CD4-positive, alpha-beta T cell (primary cell): ENCODE measurements at places on chromosomes 7 and 10. TPM values are rescaled to one million over a fixed set of nuclear protein-coding genes. Genes with fewer than 3 reads are reported as not detected.

DNA sequence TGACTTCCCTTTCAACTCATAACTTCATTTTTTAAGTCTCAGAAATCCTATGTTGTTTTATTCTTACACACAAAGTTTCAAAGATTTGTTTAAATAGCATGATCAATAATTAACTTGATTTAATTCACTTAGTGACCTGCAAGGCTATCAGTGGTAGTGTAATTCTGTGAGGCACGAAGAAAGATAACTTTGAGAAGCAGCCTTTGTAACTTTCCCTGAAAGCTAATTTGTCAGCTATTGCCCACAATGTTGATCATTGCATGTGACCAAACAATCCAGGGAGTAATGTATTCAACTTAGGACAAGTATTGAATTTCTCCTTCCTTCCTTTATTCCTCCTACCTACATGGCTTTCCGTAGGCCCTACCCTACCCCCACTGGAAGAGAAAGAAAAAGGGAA, 111.0 kb downstream of the SEMA3D start:
- no peaks in the 10 kb centered on the region for H3K36me3 ChIP-seq
- no peaks in the 10 kb centered on the region for H3K27me3 ChIP-seq
- H3K27ac ChIP-seq: no peak overlapping the region
- H3K4me3 ChIP-seq: no peak overlapping the region

GRCh38 chr7:27661811-27662489, 733 bp downstream of the HIBADH start:
- DNase-seq: peak; percentile 31
- H3K4me1 ChIP-seq: peaks cover 16% of the 10 kb centered on the region
- H3K36me3 ChIP-seq: no peaks in the 10 kb centered on the region
- peak overlapping the region; percentile 83 for H3K27ac ChIP-seq
- H3K4me3 ChIP-seq: peak overlapping the region; percentile 98

GRCh38 chr10:20986049-20986448, 88.9 kb upstream of the NEBL start:
- no peaks in the 10 kb centered on the region for H3K36me3 ChIP-seq
- no peak overlapping the region for H3K4me3 ChIP-seq
- H3K4me1 ChIP-seq: no peaks in the 10 kb centered on the region
- H3K27ac ChIP-seq: no peak overlapping the region
- no peaks in the 10 kb centered on the region for H3K27me3 ChIP-seq

CDH23 gene
- 4.6 TPM for total RNA-seq

DNA sequence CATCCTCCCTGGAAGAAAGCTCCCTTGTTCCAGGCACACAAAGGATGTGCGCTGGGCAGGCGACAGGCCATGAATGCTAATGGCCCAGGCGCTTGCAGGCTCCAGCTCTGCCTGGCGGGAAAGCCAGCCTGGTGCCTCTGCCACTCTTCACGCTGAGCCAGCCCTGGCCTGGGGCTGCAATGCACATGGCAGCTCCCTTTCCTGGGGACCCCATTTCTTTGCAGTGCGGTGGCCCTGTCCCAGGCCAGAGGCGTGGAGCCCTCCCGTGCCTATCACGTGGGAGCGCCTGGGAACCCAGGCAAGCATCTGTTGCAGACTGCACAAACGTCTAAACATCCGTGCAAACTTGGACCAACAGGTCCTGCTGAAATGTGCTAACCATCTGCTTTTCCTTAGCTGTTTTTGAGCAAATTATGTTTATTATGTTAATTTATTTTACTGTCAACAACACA, 152.1 kb upstream of the LYZL2 start:
- peaks cover 18% of the 10 kb centered on the region for H3K4me1 ChIP-seq
- H3K36me3 ChIP-seq: no peaks in the 10 kb centered on the region
- DNase-seq: no peak
- no peaks in the 10 kb centered on the region for H3K27me3 ChIP-seq

DNA sequence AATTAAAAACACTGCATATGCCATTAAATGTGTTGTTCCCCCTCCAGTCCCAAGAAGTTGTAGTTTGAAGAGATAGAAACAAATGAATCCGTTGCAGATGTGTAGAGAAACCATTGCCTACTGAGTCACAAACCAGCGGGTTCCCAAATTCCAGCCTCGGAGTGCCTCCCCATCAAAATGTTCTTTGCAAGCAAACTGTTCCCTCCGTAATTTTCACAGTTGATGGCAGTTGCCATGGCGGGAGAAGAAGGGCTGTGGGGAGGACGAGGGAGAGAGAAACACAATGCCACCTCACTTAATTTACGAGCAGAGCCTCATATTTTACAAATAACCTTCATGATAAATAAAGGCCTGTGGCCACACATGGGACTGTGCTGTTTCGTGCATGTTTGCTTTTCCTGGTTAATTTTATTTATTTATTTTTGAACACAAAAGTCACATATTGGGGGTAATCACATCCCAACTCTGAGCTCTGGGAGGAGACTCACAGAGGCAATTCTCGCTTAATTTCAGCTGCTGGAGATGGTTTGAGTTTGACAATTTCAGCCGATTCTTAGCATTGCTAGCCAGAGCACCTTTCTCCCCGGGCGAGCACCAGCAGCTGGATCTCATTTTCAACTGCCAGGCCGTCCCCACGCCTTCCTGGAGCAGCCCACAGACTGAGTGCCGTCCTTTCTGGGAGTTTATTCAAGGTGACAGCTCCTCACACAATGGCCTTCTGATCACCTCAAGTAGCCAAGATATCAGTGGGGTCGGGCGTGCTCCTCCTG, 1084.2 kb downstream of the KCNMA1 start:
- no peaks in the 10 kb centered on the region for H3K36me3 ChIP-seq
- no peaks in the 10 kb centered on the region for H3K4me1 ChIP-seq

DNA sequence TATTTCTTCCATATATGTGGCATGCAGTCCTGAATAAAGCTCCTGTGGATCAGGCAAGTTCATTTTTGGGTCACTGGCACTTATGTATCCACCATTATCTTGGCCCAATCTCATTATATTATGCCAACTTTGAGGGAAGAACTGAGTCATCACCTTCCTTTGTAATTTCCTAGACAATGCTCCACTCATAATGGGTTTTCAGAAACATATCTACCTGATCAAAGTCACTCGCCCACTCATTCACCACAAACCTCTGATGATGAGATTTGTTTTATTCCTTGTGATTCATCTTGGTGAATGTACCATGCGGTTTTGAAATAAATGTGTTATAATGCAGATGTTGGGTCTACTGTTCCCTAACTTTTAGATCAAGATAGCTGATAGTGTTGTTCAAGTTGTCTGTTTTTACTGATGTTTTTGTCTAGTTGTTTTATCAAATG, 525.8 kb downstream of the KIF20B start:
- H3K4me3 ChIP-seq: no peak overlapping the region
- no peak overlapping the region for H3K27ac ChIP-seq
- no peaks in the 10 kb centered on the region for H3K27me3 ChIP-seq
- H3K36me3 ChIP-seq: no peaks in the 10 kb centered on the region

GRCh38 chr10:124420254-124420653, 1.5 kb upstream of the OAT start:
- no peak for DNase-seq
- H3K27ac ChIP-seq: no peak overlapping the region
- no peak overlapping the region for H3K4me3 ChIP-seq
- H3K36me3 ChIP-seq: no peaks in the 10 kb centered on the region
- peaks cover 3% of the 10 kb centered on the region for H3K27me3 ChIP-seq

CHN2 gene
- total RNA-seq: 3.5 TPM

PGAM2 gene
- total RNA-seq: 1.8 TPM

NPSR1 gene
- total RNA-seq: not detected

GLI3 gene
- 0.28 TPM for total RNA-seq

CYP3A4 gene
- total RNA-seq: not detected

GRCh38 chr10:120422457-120422856, 34.6 kb upstream of the PLPP4 start:
- H3K4me3 ChIP-seq: no peak overlapping the region
- H3K36me3 ChIP-seq: no peaks in the 10 kb centered on the region
- no peak for DNase-seq
- H3K27ac ChIP-seq: no peak overlapping the region

TEX47 gene
- not detected for total RNA-seq

CTAGE8 gene
- total RNA-seq: 0.17 TPM

OR6B1 gene
- total RNA-seq: not detected

DNA sequence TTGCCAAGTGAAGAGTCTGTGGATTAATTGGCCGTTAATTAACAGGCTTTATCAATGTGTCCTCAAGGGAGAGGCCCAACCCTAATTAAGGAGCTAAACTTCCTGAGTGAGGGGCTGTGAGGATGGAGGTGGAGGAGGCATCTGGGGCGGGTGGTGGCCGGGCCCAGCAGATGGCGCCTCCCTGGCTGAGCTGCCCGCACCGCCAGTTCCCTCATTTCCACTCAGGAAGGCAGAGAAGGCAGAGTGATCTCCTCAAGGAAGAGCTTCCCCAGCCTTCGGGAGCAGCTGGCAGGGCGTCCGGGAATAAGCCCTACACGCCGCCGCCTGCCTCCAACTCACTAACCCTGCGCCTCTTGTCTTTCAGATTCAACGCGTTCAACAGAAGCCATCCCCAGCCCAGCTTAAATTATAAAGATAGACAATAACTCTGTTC, 112.2 kb downstream of the CYTH3 start:
- no peaks in the 10 kb centered on the region for H3K27me3 ChIP-seq
- H3K36me3 ChIP-seq: peaks cover 59% of the 10 kb centered on the region
- H3K4me1 ChIP-seq: peaks cover 5% of the 10 kb centered on the region

GRCh38 chr10:19629567-19629966, 186.7 kb upstream of the PLXDC2 start:
- H3K4me3 ChIP-seq: no peak overlapping the region
- H3K36me3 ChIP-seq: no peaks in the 10 kb centered on the region
- H3K27ac ChIP-seq: no peak overlapping the region
- no peaks in the 10 kb centered on the region for H3K27me3 ChIP-seq
- H3K4me1 ChIP-seq: no peaks in the 10 kb centered on the region
- no peak for DNase-seq

GRCh38 chr7:148021507-148022045, 569.0 kb upstream of the C7orf33 start:
- H3K4me1 ChIP-seq: no peaks in the 10 kb centered on the region
- no peaks in the 10 kb centered on the region for H3K27me3 ChIP-seq
- no peak for DNase-seq
- no peaks in the 10 kb centered on the region for H3K36me3 ChIP-seq
- H3K27ac ChIP-seq: no peak overlapping the region

DNA sequence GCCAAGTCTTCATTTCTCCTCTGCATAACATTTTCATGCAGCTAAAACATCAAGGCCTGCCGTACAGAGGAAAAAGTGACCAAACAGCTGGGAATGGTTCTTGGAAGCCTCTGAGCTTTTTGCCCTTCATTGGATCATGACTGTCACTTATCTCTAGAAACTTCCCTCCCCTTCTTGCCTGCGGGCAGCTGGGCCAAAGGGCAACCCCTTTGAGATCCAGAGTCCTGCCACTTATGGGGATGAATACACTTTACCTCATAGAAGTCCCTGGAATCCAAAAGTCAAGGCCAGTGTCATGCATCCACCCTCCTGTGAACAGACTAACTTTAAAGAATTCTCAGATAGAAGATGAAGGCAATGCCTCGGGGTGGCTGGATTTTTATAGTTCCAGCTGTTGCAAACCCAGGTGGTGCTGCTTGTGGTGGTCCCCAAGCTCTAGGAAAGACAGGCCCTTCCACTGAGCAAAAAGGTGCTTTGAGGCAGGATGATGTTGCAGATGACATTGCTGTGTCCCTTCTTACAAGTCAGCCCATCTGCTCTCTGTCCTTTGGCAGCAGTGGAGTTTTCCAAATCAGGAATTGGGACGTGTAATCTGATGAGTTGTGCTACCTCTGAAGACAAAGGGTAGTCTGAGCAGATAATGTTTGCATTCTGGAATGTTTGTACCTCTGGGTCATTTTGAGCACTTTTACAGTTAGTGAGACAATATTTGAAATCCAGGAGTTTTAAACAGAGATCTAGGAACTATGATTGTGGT, 64.2 kb downstream of the LRMDA start:
- H3K36me3 ChIP-seq: no peaks in the 10 kb centered on the region
- DNase-seq: no peak
- H3K4me3 ChIP-seq: no peak overlapping the region
- peaks cover 7% of the 10 kb centered on the region for H3K27me3 ChIP-seq
